ENCODE measurements at places on chromosomes 1 and 21. TPM values are rescaled to one million over a fixed set of nuclear protein-coding genes. Genes with fewer than 3 reads are reported as not detected.

CFAP57 gene
- not detected for total RNA-seq

RGS13 gene
- total RNA-seq = not detected

CAPN8 gene
- not detected for total RNA-seq

MYOG gene
- not detected for total RNA-seq

NBL1 gene
- 10.7 TPM for total RNA-seq

PLPPR4 gene
- total RNA-seq = not detected

PTGFRN gene
- 11.8 TPM for total RNA-seq

ARID1A gene
- 112 TPM for total RNA-seq

LDLRAD2 gene
- not detected for total RNA-seq

DNA sequence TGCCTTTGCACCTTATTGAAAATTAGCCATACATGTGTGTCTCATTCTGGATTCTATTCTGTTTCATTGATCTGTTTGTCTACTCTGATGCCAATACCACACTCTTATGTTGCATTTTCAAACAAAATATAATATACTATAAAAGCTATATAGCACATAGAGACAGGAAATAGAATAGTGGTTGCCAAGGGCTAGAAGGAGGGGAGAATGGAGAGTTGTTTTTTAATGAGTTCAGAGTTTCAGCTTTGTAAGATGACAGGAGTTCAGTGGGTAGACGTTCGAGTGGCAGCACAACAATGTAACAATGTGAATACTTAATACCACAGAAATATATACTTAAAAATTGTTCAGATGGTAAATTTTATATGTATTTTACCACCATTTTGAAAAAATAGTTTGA, 17.0 kb downstream of the RLF start:
- no peak for DNase-seq

DNA sequence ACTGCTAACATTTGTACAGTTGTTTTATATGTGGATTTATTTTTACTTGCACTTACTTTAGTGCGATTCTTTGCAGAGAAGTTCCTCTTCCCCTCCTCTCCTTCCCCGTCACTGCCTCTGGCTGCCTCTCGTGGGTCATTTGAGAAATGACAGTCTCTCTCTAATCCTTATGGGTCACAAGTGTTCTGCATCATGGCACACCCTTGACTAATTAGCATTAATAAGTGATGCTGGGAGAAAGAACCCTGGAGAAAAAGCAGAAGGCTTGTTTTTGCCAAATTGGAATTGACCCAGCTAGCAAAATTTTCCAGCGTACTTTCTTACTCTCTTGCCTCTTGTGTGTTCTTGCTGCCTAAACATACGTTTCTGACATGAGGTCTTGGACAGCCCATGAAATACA, 301.2 kb downstream of the DUSP10 start:
- DNase-seq = no peak

- no peak for DNase-seq
Measured at GRCh38 chr1:76463849-76464248, 389.3 kb downstream of the ST6GALNAC3 start.

- DNase-seq = no peak
Measured at GRCh38 chr1:28756846-28757245, 20.1 kb downstream of the YTHDF2 start.

GRCh38 chr1:94332952-94333351, 85.2 kb upstream of the ABCD3 start:
- DNase-seq = no peak

DNA sequence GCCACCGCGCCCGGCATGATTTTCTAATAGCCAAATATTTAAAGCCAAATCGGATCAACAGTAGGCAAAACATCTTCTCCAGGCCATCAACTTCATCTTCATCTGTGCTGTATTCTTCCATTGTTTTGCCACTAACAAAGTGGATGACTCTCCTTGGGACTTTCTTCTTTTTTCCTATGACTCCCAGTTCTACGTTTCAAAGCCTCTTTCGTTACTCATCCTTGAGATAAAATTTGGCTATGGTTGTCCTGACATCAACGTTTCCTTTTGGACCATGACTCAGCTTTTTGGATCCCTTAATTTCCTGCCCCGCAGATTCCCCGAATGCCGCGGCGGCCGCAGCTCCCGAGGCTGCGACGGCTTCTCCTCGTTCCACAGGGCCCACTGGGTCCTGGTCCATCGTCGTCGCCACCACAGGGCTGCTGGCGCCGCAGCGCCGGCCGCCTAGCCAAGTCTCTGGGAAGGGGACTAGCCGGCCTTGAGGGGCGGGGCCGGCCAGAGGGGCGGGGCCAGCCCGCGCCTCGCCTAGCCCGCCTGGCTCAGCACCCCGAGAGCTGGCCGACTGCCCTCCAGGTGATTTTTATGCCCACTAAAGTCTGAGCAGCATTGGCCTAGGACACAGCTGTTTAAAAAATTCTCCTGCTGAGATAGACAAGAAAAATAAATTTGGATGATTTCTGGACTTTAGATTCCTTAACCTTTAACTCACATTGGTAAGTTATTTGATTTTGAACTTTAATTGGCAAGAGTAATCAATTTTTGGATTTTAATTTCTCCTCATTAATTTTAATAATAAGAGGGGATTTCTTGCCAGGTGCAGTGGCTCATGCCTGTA, 93.9 kb downstream of the ADCY10 start:
- peak; percentile 36 for DNase-seq

DNA sequence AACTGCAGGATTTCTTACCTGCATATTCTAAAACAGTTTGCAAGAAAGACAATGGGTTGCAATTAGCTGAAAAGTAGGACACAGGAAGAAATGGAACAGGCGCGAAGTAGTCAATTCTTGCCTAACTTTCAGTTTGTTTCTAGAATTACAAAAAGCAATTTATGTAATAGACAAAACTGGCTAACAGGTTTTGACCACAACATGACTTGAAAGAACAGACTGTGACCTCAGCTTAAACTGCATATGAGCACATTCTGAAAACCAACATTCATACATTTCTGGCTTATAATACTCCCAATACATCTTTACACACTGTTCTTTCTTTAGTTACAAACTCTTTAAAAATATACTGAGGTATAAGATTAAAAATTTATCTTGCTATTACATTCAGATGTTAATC, 405.9 kb upstream of the B3GALT2 start:
- DNase-seq = no peak

GRCh38 chr1:35574125-35574654, 1.1 kb downstream of the TFAP2E start:
- no peak for DNase-seq

GRCh38 chr1:96515925-96516324, 205.7 kb upstream of the PTBP2 start:
- no peak for DNase-seq

GRCh38 chr1:43857163-43857562, 76.4 kb upstream of the ARTN start:
- no peak for DNase-seq

- no peak for DNase-seq
Measured at GRCh38 chr1:99407018-99407417, 142.7 kb downstream of the PLPPR4 start.

- DNase-seq = peak; percentile 77
Measured at GRCh38 chr1:226444901-226445300, 37.0 kb upstream of the PARP1 start.

- DNase-seq = peak; percentile 75
Measured at GRCh38 chr1:2415801-2416208, 3.4 kb upstream of the PEX10 start.

DNA sequence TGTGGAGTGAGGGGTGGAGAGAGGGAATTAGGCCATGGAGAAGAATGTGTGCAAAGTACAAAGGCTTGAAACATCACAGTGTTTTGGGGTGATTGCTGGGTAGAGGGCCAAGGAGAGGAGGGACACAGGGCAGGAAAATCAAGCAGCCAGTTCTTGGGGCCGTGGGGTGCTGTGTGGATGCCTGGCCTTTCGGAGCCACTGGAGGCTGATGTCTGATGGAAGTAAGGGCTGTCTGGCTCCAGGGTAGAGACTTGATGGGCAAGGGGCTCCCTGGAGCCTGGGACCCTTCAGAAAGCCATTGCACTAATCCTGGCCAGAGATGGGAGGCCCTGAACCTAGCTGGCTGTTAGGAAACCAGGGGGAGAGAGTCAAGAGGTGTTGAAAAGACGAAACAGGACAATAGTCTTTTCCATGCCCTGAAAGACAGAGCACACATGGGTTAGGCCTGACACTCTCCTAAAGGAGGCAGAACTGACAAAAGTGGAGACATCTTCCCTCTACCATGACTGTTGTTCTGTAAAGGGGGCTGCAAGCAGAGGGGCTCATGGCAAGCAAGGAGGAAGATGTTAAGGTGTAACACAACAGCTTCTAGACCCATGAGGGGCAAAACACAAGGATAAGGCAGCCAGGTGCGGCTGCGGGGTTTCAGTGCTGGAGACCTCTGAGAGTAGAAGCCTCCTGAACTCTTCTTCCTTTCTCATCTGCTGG, 21.0 kb downstream of the ATF3 start:
- DNase-seq = no peak

- DNase-seq = no peak
Measured at GRCh38 chr1:88610687-88611086, 73.4 kb upstream of the PKN2 start.

DNA sequence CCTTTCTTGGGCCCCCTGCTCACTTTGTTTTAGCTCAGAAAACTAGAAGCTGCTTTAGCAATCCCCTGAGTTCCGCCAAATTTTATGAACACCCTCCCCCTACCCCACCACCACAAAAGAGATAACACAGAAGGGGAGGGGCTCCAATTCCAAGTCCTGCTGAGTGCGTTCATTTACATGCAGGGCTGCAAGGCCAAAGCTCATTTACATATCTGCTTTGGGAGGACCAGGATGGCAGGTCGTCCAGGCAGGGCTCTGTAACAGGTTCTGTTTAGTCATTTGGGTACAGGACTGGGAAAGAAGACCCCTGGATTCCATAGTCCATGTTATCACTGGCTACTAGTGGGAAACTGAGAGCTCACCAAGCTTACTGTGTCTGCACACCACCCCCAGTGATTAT, 35.9 kb upstream of the KIF21B start:
- no peak for DNase-seq

DNA sequence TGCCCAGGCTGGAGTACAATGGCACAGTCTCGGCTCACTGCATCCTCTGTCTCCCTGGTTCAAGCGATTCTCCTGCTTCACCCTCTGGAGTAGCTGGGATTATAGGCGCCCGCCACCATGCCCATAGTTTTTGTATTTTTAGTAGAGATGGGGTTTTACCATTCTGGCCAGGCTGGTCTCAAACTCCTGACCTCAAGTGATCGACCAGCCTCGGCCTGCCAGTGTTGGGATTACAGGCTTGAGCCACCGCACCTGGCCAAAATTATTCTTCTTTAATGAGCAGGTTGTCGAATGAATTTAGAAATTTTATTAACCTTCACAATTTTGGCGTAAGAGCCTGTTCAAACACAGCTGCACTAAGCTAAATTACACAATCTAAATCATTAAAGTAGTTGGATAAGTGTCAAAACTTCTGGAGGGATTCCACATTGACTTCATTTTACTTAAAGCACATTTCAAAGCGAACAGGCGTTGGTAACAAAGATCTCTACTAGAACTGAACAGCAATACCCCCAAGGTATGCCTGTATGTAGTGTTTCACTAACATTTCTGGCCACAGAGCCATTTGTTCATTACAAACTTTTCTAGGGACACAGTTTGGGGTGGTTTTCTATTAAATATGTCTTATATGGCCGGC, 5.2 kb upstream of the CTH start:
- no peak for DNase-seq

- DNase-seq = peak; percentile 11
Measured at GRCh38 chr21:36806103-36806502, 107.2 kb downstream of the SIM2 start.
